ENCODE measurements at places on chromosomes 16 and 17.

DNA sequence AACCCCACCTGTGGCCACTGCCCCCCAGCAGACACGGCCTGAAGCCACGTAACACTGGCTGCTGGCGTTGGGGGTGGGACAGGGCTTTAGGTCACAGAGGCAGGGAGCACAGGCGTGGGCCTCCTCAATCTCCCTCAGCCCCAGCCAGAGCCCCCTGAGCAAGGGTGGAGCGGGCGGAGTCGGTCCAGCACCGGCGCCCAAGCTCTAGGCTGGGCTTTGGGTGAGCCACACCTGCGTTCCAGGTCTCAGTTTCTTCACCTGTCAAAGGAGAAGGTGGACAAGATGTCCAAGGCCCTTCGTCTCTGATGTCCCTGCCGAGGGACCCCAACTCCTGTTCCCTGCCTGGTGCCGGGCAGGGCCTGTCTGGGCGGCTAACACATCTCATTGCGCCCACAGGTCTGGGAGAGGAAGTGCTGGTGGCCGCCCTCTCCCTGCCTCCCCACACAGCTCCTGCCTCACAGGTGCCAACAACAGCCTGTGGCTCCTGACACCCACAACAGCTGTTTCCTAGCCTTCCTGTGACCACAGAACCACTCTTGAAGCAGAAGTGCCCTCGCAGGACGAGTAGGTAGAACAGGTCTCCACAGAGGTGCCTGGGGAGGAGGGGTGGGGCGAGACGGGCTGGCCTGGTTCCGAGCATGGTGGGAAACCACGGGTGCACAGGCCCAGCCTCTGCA, 12.0 kb downstream of the FAM83G start:
- no peak for DNase-seq

DNA sequence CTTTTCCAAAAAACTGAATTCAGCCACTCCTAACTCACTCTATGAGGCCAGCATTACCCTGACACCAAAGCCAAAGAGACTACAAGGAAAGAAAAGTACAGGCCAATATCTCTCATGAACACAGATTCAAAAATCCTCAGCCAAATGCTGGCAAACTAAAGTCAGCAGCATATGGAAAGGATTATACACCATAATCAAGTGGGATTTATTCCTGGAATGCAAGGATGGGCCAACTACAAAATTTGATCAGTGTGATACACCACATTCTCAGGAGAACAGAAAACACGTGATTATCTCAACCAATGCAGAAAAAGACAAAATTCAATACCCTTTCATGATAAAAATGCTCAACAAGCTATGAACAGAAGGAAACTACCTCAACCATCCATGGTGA, 7.7 kb upstream of the AATK start:
- peak; percentile 11 for DNase-seq

- no peak for DNase-seq
These were observed 7.9 kb downstream of the SEPTIN12 start for GRCh38 chr16:4780235-4780634.

DNA sequence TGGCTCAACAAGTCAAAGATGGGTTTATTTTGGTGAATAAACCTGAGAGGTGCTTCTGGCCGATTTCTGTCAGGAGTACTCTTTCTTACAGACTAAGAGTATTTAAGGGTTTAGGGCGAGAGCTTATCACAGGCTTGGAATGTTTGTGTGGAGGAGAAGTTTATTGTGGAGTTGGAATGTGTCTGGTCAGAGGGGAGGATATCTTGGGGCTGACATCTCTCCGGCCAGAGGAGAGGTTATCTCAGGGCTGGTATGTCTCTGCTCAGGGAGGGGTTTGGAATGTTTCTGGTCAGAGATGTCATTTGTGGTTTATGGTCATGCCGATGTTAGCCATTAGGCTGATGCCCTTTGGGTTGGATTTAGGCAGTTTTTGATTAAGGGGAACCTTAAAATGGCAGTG, 236.4 kb upstream of the EEF2KMT start:
- DNase-seq: no peak

DNA sequence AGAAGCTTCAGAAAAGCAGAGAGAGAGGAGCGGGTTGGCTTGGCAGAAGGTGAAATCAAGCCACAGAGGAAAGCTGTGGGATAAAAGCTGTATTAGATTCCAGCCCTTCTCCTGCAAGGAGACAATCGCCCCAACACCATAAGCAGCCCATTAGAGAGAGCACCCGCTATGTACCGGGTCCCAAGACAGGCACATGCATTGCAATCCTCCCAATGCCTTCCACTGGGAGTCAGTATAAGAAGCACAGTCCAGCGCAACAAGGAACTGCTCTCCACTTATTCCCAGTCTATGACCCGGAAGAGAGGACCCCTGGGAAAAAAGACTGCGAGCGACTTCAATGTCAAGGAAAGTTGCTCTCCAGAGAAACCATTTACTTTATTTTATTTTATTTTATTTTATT, 43.8 kb downstream of the NOG start:
- DNase-seq: no peak

- no peak for DNase-seq
These were observed 3.4 kb downstream of the NOG start for GRCh38 chr17:56596691-56597494.

- DNase-seq: no peak
These were observed 8.5 kb upstream of the ZC3H7A start for GRCh38 chr16:11805556-11805955.

- no peak for DNase-seq
These were observed 231.2 kb downstream of the PRKCA start for GRCh38 chr17:66533572-66533971.

DNA sequence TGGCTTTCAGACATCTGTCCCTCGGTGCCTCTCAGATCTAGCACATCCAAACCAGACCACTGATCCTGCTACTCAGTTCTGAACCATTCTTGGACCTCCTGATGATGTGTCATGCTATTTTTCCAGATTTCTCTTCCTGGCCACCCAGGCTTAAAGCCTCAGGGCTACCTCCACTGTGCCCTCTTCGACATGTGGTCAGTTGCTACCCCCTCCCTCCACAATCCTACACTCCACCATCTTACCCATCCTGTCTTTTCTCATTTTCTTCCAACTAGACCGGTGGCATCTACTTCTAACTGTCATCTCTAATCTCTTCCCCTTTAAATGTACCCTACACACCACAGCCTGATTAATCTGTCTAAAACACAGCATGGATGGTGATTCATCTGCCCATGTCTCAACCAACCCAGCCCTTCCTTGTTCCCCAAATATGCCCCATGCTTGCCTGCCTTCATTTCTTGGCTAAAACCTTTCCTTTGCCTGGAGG, 478.6 kb downstream of the SLC39A11 start:
- peak; percentile 78 for DNase-seq

GRCh38 chr17:82497483-82498405, 21.8 kb upstream of the FOXK2 start:
- DNase-seq: peak; percentile 65

GRCh38 chr17:38536661-38537060, 69.1 kb downstream of the SRCIN1 start:
- no peak for DNase-seq

- no peak for DNase-seq
These were observed 10.8 kb downstream of the THRA start for GRCh38 chr17:40073454-40074174.

- DNase-seq: no peak
These were observed 5.4 kb downstream of the THRA start for GRCh38 chr17:40068129-40068581.

DNA sequence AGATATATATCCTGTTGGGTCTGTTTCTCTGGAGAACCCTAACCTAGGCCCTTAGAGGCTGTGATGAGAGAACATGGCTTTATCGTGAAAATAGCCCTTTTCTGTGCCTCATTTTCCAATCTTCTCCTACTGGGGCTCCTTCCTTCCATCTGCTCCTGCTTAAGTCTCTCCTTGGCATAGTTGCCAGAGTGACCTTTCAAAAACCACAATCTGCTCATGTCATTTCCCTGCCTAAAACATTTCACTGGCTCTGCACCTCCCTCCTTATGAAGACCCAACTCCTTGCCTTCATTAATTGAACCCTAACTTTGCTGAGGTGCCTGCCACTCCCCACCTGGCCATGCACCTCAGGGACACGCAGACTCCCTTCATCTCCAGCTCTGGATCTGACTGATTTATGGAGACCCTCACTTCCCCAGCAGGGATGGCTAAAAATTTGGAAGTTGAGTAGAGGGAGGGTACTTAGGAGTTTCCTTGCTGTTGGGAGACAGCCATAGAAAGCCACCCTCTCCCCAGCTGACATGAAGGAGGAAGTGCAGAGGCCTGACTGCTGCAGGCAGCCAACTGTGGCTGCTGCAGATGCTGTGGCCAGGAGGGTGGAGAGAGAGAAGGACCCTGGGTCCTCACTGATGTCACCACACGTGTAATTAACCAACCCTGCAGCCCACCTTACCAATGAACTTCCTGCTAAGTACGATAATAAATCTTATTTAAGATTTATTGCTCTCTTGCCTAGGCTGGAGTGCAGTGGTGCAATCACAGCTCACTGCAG, 6.3 kb upstream of the GGA2 start:
- DNase-seq: no peak

DNA sequence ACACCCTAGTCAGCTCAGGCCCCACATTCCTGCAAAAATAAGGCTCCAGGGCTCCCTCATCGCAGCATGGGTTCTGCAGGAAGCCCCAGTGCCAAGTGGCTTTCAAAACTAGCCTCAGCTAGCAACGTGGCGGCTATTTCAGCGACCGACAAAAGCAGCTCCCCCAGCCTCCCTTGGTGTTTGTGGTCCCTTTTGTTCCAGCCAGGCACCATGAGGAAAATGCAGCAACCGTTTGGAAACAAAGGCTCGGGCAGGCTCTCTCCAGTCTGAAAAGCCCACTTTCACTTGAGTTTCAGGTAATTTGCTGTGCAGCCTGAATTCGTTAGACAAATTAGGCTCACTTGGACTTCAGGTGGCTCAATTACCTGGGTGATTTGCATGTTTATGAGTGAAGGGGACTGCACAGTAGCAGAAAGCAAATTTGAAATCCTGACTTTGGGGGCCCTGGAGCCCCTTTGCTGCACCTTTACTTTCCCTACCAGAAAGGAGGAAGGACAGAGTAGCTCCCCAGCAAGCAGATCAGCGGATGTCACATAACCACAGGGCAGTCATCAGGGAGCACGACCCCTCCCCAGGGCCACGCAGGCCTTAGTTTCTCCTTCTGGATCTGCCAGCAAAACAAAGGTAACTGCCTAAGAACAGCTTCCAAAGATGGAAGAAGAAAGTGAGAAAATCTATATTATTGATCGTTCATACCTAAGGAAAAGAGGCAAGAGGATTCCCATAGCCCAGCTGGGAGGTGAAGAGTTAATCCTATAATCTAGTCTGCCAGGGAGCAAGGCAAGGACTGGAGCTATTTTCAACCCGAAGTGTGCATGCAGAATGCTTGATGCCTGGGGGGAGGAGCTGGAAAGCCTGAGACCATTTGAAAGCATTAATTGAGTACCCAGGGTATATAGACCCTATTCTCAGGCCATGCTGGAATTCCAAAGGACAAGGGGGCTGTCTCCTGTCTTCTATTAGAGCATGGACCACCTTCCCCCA, 143.1 kb upstream of the SDK2 start:
- no peak for DNase-seq

GRCh38 chr17:64264891-64265290, 1.8 kb upstream of the TEX2 start:
- DNase-seq: no peak

DNA sequence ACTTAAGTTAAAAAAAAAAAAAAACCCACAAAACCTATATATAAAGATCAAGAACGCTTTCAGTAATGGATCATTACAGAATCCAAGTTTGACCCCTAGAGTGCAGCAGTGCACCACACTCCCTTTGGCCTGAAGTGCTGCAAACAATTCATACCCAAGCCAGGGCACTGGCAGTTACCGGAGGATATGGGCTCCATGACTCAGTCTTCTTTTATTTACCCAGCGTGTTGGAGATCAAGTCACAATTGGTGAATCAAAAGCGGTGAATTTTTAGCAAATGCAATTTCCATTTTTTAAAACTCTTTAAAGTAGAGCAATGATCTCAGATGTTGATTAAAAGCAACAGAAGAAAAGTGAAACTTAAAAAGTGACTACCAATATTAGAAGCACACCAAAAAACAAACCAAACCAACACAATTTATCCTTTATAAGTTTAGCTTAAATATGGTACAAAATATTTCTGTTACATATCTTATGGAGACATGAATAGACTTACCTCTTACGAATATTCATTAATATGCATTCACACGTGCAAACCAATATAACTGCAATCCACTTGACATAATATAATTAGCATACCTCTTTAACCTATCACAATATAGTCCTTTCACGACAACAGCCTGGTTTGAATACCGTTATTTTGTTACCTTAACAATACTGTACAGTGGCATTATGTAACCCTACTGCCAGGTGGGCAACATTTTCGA, 46.3 kb downstream of the ZNF652 start:
- peak; percentile 90 for DNase-seq

DNA sequence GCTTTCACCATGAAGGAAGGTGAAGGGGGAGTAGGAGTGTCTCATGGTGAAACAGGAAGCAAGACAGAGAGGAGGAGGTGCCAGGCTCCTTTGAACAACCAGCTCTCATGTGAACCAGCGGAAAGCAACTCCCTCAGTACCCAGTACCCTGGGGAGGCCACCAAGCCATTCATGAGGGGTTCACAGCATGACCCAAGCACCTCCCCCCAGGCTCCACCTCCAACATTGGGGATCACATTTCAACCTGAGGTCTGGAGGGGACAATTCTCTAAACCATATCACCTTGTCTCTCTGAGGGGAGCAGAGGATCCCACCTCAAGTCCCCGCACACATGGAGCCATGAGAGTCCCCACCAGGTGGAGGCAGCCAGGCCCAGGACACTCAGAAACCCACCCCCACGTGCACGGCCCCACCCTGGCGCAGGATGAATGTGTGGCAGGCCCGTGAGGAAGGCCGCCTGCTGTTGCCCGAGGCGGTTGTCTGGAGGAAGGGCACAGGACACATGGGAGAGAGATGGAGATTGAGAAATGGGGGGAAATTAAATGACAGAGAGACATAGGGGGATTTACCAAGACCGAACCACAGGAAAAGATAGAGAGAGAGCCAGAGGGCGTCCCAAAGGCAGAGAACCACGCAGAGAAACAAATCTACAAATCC, 85.9 kb downstream of the TMEM132E start:
- no peak for DNase-seq

DNA sequence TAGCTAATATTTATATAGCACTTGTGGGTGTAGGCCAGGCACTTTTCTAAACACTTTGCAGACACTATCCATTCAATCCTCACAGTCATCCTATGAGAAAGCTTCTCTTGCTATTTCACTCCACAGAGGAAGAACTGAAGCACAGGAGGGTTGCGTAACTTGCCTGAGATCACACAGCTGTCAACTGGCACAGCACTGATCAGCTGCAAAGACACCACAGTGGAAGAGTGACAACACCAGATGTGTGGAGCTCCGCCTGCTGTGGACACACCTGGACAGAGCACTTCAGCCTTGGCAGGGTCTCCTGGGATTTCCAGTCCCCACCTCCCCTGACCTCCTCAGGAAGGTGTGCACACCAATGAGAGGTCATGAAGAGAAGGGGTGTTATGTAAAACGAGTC, 13.3 kb upstream of the CNEP1R1 start:
- DNase-seq: peak; percentile 26

- no peak for DNase-seq
These were observed 10.6 kb upstream of the CD300A start for GRCh38 chr17:74455821-74456220.
